ENCODE measurements at places on chromosomes 2 and 18. TPM values are rescaled to one million over a fixed set of nuclear protein-coding genes. Genes with fewer than 3 reads are reported as not detected.

SIX3 gene
- total RNA-seq: not detected

TEX44 gene
- total RNA-seq: not detected

PSD4 gene
- 0.79 TPM for total RNA-seq

ASB18 gene
- total RNA-seq: 0.55 TPM

STEAP3 gene
- total RNA-seq: 3.0 TPM

PAX8 gene
- 2.0 TPM for total RNA-seq

UGT1A3 gene
- 0.24 TPM for total RNA-seq

TRIM43 gene
- total RNA-seq: 0.27 TPM

ABCG5 gene
- 0.50 TPM for total RNA-seq

MERTK gene
- total RNA-seq: 4.3 TPM

MYCN gene
- not detected for total RNA-seq

EFR3B gene
- total RNA-seq: 20.4 TPM

IKZF2 gene
- total RNA-seq: 20.2 TPM

EFHD1 gene
- 1.6 TPM for total RNA-seq

PLB1 gene
- total RNA-seq: 1.3 TPM

CWC22 gene
- total RNA-seq: 24.6 TPM

VWA3B gene
- total RNA-seq: 0.45 TPM

CFAP210 gene
- total RNA-seq: 4.3 TPM

DOK6 gene
- total RNA-seq: 13.0 TPM

IFIH1 gene
- total RNA-seq: 10.0 TPM
